ENCODE measurements at places on chromosomes 2 and 18.

- DNase-seq = no peak
These were observed 52.7 kb upstream of the KYNU start for GRCh38 chr2:142824756-142825155.

GRCh38 chr2:25537526-25537925 is 135.9 kb downstream of the DTNB start:
- no peak for DNase-seq

DNA sequence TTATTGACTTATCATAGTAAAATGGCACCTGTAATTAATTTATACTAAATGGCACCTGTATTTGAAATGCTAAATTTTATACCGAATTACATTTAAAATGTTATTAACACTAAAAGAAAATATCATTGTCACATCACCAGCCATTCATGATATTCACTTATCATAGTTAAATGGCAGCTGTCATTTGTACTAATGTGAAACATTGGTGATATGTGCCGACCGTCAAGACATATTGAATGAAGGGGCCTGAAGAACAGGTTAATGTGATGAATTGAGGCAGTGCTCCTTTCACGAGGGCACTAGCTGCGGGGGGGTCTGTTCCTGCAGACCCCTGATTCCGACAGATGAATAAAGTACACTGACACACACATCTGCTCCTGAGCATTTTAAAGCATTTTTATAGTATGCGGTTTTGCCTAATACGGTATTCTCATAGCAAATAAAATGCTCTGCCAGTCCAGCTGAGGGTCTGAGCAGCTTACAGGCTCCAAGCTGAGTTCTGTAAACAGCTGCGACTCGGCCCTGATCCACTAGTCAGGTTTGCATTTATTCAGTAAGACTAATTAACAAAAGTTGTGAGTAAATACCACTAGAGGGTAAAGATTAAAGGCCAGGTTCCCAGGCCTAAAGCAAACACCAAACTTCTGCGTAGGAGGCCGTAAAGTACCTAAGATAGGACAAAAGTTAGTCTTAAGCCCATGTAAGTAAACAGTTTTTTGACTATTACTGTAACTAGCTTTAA is 593.4 kb upstream of the NETO1 start:
- no peak for DNase-seq

- no peak for DNase-seq
These were observed 55.5 kb upstream of the PIK3C3 start for GRCh38 chr18:41899535-41899934.

- DNase-seq = no peak
These were observed 143.3 kb downstream of the FTCDNL1 start for GRCh38 chr2:199707593-199708185.

DNA sequence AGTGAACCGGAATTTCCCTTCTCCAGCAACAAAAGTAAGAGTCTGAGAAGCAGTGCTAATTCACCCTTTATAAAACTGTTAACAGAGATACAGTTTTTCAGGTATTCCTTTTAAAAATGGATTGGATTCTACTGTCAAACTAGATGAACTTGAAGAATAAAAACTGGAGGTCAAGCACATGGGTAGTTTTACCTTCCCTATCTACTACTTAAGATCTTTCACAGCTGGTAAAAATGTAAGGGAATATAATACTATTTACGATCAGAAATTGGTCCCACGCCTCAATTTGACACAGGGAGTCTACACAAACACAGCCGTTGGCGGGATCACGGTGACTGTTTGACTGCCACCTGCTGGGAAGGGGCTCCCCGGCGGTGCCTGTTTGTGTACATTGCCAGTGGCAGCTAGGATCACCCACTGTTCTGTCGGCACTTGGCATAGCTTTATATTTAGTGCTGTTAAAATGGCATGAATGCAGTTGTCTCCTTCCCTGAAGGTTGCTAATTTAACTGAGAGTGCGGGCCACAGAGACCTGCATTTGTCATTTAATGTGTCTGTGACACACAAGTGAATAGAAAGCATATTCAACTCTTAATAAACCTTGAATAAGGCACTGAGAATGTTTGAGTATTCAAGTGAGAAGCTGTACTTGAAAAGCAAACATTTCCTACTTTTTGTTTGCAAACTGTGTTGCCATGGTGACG is 59.5 kb downstream of the ABCG8 start:
- no peak for DNase-seq

- DNase-seq = peak; percentile 60
These were observed 89.6 kb downstream of the UXS1 start for GRCh38 chr2:106104332-106105062.

DNA sequence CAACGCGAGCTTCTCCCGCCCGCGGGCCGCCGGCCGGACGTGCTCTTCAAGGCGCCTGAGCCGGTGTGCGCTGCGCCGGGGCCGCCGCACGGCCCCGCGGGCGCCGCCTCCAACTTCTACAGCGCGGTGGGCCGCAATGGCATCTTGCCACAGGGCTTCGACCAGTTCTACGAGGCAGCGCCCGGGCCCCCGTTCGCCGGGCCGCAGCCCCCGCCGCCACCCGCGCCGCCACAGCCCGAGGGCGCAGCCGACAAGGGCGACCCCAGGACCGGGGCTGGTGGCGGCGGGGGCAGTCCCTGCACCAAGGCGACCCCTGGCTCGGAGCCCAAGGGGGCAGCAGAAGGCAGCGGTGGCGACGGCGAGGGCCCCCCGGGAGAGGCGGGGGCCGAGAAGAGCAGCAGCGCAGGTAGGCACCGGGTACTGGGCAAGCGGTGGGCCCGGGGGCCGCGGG is 676 bp downstream of the HOXD11 start:
- no peak for DNase-seq

GRCh38 chr2:239157771-239158170 is 243.0 kb downstream of the HDAC4 start:
- DNase-seq = no peak
